Activated CD4-positive, alpha-beta T cell treated with anti-CD3 and anti-CD28 coated beads for 48 hours (primary cell): ENCODE measurements at places on chromosomes 2 and 18.

DNA sequence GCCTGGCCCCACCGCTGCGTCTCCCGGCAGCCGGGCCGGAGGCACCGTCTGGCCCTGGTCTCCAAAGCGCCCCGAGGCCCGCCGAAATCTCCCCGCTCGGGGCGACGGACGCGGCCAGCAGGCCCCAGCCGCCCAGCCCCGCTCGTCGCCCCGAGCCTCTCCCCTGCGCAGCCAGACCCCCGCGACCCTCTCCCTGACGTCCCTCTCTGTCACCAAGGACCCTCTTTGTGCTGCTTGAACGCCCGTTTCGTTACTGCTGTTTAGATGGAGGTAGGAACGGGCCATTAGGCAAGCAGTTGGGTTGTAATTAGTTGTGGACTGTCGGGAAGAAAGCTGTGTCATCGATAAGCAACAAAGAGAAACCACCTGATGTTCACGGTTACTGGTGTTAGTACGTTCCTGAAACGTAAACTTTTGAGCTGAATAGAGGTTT, 686 bp downstream of the UBXN4 start:
- DNase-seq, result peak; percentile 41

- DNase-seq, result no peak
Measured at GRCh38 chr2:165529130-165529529, 59.6 kb downstream of the CSRNP3 start.

DNA sequence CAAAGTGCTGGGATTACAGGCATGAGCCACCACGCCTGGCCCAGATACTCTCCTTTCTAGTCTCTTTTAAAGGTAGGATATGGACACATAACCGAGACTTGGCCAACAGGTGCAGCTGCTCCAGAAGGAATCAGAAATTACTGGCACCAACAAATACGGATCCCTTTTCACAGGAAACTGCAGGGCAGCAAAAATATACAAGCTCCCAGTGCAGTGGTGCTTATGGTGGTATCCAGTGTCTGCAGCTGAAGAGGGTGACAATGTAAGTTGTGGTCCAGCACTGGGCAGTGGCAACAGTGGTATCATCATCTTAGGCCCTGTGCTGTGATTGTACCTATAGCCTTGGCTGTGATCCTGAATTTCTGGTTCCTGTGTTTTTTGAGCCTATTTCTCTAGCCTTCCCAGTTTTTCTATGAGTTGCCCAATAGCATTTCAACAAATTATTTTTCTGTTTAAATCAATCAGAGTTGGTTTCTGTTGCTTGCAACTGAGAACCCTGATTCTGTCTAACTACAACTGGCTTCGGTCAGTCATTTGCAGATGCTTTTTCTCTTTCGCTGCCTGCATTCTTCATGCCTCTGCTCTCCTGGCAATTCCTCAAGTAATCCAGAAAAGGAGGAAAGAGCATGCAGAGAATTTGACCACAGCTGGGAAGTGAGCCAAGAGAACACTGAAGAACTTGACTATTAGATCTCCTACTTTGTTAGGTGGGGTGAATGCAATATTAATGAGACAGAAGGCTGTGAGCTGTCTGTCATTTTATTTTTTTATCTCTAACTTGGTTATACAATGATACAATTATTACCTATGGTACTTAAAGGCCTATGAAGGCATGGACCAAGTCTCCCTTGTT, 30.8 kb upstream of the EML4 start:
- no peak for DNase-seq

DNA sequence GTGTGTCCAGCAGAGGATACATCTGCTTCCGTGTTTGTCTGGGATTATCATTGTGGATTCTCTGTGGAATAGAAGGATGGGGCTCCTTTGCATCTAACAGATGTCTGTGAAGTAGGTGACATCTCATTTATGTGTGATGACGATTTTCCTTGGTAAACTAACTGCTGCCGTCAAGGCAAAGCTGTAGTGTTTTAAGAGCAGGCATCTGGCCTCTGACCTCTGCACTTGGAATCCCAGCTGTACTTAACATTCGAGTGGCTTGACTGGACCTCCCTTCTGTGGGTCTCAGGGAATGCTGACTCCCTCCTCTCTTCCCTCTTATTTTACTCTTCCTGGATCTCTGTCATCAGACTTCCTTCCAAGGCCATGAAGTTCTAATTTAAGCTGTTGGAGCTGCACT, 56.4 kb downstream of the DCDC2C start:
- DNase-seq, result no peak

DNA sequence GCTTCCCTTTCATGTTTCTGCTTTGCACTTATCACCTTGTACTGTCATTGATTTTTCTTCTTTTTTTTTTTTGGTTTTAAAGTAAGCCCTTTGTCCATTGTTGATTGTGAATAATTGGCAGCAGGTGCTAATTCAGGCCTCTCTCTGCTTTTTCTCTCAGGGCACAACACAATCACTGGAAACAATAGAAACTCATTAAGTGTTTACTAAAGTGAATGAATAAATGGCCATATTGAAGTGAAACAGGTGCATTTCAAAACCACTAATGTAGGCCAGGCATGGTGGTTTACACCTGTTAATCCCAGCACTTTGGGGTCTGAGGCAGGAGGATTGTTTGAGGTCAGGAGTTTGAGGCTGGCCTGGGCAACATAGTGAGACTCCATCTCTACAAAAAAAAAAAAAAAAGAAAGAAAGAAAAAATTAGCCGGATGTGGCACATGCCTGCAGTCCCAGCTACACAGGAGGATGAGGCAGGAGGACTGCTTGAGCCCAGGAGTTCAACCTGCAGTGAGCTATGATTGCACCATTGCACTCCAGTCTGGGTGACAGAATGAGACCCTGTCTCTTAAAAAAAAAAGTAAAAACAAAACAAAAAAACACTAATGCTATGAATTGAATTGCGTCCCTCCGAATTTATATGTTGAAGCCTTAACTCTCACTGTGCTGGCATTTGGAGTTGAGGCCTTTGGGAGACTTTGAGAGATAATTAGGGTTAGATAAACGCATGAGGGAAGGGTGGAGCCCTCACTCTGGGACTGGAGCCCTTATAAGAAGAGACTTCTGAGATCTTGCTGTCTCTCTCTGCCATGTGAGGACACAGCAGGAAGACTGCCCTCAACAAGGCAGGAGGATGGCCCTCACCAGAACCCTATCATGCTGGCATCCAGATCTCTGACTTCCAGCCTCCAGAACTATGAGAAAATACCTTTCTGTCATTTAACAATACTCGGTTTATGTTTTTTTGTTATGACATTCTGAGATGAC, 19.9 kb downstream of the SLC38A11 start:
- DNase-seq, result no peak

DNA sequence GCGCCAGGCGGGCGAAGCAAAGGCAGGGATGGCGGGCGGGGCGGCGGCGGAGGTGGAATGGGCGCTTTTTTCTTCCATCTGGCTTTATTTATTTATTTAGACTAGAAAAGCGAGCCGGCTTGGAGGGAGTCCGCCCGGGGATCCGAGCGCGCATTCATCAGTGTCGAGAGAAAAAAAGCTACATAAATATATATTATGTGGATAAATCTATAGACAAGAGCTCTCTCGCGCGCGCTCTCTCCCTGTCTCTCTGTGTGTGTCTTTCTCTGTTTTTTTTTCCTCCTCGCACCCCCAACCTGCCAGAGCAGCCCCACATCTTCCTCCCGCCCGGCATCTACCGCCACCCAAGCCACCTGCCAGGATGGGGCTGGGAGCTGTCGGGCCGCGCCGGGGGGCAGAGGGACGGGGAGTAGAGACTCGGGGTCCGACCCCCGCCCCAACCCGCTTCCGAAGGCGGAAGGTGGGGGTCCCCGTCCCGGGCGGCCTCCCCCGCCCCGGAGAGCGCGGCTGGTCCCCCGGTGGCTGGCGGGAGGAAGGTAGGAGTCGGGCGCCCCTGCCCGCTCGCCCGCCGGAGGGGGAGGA, 972 bp upstream of the CELF4 start:
- DNase-seq, result no peak

- peak; percentile 48 for DNase-seq
Measured at GRCh38 chr18:136433-136832, 21.9 kb upstream of the USP14 start.

DNA sequence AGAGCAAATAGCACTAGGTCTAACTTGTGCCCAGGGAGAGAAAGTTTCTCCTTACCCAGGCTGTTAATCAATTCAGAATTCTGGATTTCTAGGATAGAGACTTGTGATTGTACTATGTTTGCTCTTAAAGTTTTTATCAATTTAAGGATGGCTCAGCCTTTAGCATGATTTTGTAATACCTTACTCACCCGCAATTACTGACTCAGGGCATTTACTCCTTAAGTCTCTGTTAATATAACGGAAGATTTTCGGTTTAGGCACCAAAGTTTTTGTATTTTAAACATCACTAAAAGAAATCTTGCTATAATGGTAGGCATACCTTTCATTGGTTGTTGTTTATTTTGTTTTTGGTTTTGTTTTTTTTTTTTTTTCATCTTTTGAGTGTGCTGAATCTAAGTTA, 358.2 kb downstream of the RBM43 start:
- no peak for DNase-seq

- no peak for DNase-seq
Measured at GRCh38 chr18:36325846-36326245, 28.3 kb downstream of the FHOD3 start.

DNA sequence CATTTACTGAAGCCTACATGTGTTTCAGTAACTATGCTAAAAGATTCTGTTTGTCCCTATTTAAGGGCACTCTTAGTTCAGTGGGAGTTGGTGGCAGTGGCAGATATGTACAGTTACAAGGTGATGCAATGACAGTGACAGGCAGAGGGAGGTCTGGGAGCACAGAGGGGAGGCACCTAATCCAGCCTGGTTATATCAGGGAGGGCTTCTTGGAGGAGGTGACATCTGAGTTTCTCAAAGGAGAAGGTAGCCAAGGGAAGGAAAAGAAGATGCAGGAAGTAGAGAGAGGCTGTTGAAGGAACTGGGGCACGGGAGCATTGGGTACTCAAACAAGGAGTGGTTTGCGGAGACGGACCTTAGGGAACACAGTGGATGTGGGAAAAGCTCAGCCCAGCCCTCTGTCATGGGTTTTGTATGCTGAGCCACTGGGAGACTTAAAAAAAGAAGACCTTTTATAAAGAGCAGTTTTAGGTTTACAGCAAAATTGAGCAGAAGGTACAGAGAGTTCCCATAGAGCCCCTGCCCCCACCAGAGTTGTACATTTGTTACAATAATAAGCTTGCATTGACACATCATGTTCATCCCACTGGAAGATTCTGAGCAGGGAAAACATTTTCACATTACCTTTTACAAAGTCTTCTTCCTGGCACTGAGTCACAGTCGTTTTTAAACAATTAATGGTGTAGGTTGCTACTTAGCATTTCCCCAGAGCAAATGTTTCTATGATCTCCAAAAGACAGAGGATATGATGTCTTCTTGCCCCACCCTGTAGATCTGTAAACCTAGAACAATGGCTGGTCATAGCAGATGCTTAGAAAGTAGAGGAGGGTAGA, 83.0 kb upstream of the TAF1B start:
- DNase-seq, result no peak

GRCh38 chr2:96591054-96591453, 47.1 kb downstream of the KANSL3 start:
- DNase-seq, result no peak

GRCh38 chr18:32730620-32731091, 42.2 kb downstream of the KLHL14 start:
- DNase-seq, result no peak
